Muscle of back (tissue), 13 donors: ENCODE measurements at places on chromosomes 2 and 18.
A peak's percentile ranks its signal among the peaks of the same experiment; 100 is the strongest.

- peak; percentile 82 for DNase-seq
These were observed 154.1 kb upstream of the MMADHC start for GRCh38 chr2:149741646-149742045.

- no peak for DNase-seq
These were observed 28.3 kb downstream of the MYO3B start for GRCh38 chr2:170206246-170206645.

GRCh38 chr2:155846259-155846658, 486.3 kb downstream of the NR4A2 start:
- DNase-seq, result no peak

GRCh38 chr2:158718851-158719250, 76.3 kb upstream of the DAPL1 start:
- DNase-seq, result no peak

DNA sequence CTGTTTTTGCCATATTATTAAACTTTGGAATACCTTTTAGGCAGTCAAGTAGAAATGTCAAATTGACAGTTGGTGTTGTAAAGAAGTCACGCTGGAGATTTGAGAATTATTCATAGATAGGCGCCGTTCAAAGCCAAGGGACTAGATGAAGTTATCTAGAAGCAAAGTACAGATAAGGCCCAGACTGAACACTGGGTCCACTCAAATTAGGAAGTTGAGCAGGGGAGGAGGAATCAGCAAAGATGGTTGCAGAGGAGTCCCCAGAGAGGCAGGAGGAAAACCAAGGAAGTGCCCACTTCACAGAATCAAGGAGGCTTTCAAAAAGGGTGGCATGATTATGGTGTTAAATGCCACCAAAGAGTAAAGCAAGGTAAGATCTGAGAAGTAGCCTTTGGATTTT, 9.6 kb upstream of the ALS2 start:
- DNase-seq, result no peak
